Naive thymus-derived CD8-positive, alpha-beta T cell (primary cell): ENCODE measurements at places on chromosomes 3 and 15. TPM values are rescaled to one million over a fixed set of nuclear protein-coding genes. Genes with fewer than 3 reads are reported as not detected.

Gene ARNT2
- total RNA-seq: not detected

Gene ACKR4
- not detected for total RNA-seq

Gene CPLX3
- total RNA-seq: 0.39 TPM

Gene ANKRD63
- total RNA-seq: 0.31 TPM

Gene TRIM69
- total RNA-seq: 34.9 TPM

Gene SHC4
- not detected for total RNA-seq

Gene GP9
- total RNA-seq: not detected

Gene MASP1
- not detected for total RNA-seq

Gene DOCK3
- total RNA-seq: 1.5 TPM

GRCh38 chr15:31262901-31263671 lies 63.5 kb upstream of the KLF13 start:
- DNase-seq: no peak

- peak; percentile 75 for DNase-seq
Measured at GRCh38 chr3:32176989-32177701, 61.3 kb upstream of the CMTM8 start.

- peak; percentile 3 for DNase-seq
Measured at GRCh38 chr15:57079446-57079845, 161.0 kb downstream of the TCF12 start.

DNA sequence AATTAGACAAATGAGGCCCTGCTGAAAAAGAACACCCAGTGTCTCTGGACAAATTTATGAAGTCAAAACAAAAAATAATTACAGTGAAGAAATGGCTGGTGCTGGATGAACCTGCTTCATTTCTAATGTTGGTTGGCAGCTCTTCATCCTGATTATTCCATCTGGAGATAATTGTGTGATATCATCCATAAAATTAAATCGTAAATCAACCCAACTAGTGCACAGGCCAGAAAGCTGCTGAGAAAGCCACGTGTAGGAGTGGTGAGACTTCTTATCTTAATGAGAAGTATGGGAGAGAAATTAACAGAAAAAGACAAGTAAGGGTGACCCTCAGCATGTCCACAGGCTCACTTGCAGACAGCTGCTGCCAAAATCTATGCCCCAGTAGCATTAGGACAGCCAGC lies 465.2 kb upstream of the TGFBR2 start:
- no peak for DNase-seq

GRCh38 chr3:143070977-143071551 lies 48.5 kb upstream of the CHST2 start:
- DNase-seq: no peak

DNA sequence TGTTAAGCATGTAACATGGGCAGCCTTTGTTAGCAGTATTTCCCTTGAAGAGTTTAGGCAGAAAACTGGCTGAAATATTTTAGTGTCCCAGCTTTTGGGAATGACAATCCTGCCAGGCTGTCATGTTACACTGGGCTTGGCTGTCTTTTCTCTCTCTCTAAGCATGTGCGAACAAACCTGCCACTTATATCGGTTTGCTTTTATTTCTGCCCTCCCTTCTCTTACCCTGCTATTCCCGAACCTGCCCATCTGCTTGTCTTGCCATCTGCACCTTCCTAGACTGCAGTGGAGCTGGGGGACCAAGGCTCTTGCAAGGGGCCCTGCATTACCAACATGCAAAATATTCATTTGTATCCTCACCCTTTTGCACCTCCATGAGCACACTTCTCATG lies 339.6 kb downstream of the EPHB1 start:
- no peak for DNase-seq

GRCh38 chr3:22225161-22225560 lies 474.2 kb upstream of the ZNF385D start:
- no peak for DNase-seq

GRCh38 chr3:58164906-58165821 lies 45.6 kb downstream of the DNASE1L3 start:
- DNase-seq: no peak

DNA sequence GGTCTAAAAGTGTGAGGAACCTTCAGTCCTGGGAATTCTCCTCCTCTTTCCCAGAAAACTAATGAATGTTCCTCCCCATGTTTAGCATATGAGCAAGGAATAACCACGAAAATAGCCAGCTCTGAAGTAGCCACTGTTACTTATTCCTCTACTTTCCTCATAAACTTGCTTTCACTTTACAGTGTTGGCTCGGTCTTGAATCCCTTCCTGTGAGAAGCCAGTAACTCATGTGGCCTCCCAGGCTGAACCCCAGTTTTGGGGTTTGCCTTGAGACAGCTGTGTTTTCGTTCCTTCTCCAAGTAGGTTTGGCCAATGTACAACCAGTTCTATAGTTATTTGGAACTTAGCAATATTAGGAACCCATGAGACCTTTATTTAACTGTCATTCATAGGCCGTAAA lies 195.0 kb downstream of the CNTN6 start:
- no peak for DNase-seq

GRCh38 chr15:87653646-87654045 lies 602.9 kb downstream of the NTRK3 start:
- no peak for DNase-seq

- no peak for DNase-seq
Measured at GRCh38 chr15:40379374-40379773, 3.1 kb upstream of the KNSTRN start.

DNA sequence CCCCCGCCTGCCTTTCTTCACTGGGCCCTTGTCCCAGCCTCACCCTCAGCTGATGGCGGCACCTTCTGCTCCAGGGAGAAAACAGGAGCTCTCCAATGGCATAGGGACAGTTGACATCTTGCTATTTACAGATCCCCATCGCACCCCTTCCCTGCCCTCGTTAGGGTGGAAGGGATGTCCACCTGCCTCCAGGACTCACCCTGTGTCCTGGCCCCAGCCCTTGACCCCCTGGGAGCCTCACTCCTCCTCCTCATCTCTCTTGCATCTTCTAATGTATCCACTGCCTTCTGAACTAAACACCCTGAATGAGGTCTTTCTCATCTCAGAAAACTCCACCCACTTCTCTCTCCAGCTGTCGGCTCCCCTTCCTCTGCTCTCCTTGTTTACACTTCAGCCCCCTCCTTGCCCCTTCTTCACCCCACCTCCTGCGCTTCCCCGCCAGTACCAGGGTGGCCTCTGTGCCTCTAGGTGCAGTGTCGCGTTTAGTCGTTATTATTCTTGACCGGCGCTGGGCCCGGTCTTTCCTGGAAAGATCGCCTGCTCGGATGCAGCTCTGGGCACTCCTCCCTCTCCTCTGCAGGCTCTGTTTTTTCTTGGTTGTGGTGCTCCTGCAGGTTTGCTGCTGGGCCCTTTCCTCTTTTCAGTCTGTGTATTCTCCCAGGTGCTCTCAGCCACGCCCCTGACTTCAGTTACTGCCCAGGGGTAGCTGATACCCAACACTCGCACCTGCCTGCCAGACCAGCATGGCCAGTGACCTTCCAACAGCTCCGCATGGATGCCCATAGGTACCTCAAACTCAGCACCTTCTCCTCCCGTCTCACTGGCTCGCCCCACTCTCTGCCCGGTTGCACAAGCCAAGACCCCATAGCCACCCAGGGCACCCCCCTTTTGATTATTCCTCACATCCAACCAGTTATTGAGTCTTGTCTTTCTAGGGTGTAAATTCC lies 42.9 kb downstream of the PML start:
- DNase-seq: no peak

- no peak for DNase-seq
Measured at GRCh38 chr3:59079962-59080361, 30.1 kb upstream of the CFAP20DC start.

DNA sequence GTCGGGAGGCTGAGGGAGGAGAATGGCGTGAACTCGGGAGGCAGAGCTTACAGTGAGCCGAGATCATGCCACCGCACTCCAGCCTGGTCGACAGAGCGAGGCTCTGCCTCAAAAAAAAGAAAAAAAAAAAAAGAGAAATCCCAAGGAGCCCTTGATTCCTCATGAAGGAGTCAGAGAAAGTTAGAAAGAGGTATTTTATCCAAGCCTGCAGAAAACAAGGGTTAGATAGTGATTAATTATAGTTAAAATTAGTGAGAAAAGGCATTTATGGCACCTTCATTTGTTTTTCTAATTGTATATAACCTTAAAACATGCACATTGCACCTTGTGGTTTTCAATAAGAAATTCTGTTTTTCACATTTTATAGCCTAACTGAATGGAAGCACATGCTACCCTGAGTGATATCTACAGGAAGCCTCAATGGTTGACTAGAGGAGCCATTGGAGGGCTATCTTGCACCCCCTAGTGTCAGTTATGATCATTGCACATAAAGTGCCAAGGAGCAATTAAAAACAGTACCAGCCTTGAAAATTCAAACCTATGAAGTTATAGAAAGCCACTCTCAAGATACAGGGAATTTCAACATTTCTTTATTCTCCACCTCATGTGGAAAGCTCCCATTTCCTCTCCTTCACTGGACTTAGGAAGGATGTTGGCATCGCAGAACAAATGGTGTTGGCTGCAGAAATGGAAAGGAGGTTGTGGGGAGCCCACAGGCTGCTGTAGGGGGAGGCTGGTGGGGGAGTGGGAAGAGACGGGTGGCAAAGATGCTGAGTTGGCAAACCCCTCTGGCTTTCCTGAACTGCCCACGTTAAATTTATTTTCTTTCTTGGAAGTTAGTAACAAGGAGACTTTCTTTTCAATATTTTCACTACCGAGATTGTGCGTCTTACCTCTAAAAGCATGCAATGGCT lies 48.5 kb downstream of the ITGA11 start:
- DNase-seq: no peak

DNA sequence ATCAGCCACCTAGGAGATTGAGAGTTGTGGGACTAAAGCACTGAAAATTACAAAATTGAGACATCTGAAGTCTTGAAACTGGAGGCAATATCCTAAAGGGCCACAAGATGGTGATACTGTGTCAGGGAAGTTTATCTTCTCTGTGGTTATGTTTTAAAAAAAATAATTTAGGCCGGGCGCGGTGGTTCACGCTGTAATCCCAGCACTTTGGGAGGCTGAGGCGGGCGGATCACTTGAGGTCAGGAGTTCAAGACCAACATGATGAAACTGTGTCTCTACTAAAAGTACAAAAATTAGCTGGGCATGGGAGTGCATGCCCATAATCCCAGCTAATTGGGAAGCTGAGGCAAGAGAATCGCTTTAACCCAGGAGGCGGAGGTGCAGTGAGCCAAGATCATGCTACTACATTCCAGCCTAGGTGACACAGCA lies 17.9 kb upstream of the NIT2 start:
- no peak for DNase-seq

- DNase-seq: no peak
Measured at GRCh38 chr3:58062472-58062871, 54.2 kb downstream of the FLNB start.

DNA sequence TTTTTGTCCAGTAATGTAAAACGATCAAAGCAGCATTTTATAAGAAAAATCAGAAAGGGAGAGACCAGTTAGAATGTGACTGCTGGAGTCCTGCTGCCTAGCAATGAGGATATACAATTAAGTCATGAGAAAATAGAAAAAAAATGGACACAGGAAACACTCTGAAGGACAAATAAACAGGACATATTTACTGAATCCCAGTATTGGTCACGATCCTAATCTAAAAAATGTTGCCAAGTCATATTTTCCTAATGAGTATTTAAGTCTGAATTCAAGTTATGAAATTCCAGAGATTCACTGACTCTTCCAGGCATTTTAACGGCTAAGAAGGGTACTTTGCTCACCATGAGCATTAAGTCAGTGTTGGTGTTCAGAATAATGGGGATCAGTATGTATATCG lies 154.3 kb upstream of the CCDC54 start:
- DNase-seq: no peak

DNA sequence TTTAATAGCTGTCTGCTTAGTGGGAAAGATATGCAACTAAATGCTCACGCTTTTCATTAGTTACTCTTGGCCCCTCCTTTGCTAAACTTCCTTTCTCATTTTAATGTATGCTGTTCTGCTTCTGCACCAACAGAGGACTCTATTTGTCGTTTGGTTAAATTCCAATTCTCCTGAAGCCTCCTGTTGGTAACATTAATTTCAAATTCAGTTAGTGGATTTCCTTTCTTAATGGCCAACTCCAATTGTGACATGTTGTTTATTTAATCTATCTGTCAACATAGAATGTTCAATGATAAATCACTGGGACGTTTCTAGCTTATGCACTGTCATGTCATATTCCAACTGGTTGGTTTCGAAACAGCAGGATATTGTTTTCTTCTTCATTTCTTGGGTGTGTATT lies 467.4 kb upstream of the BCHE start:
- no peak for DNase-seq

GRCh38 chr3:23758253-23758838 lies 47.4 kb upstream of the UBE2E1 start:
- no peak for DNase-seq

DNA sequence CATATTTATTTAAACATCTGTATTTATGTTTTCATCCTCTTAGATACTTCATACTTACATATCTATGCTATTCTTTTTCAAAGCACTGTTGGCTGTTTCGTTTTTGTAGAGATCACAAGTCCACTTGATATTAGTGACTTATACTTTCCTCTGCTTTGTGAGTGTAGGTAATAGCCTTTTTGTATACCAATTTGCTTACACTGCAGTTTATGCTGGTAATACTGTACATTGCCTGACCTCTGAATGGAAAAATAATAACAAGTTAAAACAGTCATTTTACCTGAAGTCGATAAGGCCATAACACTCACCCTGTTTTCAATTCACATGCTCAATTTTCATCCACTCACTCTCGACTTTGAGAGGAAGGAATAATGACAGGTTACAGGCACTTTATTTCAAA lies 89.9 kb upstream of the NANOGP8 start:
- DNase-seq: no peak

- no peak for DNase-seq
Measured at GRCh38 chr15:65868546-65869125, 655 bp upstream of the RAB11A start.

- no peak for DNase-seq
Measured at GRCh38 chr15:38406436-38406835, 47.5 kb upstream of the FAM98B start.

DNA sequence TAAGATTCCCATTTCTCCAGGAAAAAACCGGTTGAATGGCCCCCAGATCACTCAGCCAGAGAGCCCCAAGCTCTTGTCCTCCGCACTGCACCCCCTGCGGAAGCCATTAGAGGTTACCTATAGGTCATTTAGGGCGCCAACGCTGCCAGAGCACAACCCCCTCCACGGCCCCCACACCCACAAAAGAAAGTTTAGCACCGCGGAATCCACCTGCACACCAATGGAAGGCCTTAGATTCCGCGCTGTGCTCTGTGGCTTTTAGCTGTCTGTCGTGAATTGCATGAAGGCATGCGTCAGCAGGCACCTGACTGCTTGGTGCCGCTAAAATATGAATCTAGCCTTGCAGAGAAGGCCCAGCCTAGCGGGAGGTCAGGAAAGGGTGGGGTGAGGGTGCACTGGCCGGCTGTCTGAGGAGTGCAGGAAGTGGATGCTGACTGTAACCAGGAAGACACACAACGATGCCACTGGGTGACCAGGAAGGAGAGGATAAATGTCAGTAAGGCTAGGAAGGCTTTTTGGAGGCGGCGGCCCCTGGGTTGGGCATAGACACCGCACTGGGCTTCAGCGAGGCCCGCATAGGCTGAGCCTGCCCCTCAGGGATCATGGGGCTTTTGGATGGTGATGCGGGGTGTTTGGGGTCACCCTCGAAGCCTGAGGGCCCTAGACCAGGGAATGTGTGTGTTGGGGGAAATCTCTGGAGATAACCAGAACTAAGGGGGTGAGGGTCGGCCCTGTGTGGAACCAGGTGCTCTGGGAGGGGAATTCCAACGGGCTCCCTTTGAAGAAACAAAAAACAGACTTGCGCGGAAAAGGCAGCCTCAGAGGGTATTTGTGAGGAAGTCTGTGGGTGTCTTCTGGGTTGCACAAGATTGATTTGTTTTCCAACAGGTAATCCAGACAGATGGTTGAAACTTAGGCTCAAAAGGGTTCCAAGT lies 976 bp upstream of the NUP210 start:
- DNase-seq: peak; percentile 56

- DNase-seq: no peak
Measured at GRCh38 chr3:124202754-124203153, 210.8 kb upstream of the ROPN1 start.
